ENCODE measurements at places on chromosomes 12 and 14. TPM values are rescaled to one million over a fixed set of nuclear protein-coding genes. Genes with fewer than 3 reads are reported as not detected.

ACOT4 gene
- total RNA-seq = 4.3 TPM

DNA sequence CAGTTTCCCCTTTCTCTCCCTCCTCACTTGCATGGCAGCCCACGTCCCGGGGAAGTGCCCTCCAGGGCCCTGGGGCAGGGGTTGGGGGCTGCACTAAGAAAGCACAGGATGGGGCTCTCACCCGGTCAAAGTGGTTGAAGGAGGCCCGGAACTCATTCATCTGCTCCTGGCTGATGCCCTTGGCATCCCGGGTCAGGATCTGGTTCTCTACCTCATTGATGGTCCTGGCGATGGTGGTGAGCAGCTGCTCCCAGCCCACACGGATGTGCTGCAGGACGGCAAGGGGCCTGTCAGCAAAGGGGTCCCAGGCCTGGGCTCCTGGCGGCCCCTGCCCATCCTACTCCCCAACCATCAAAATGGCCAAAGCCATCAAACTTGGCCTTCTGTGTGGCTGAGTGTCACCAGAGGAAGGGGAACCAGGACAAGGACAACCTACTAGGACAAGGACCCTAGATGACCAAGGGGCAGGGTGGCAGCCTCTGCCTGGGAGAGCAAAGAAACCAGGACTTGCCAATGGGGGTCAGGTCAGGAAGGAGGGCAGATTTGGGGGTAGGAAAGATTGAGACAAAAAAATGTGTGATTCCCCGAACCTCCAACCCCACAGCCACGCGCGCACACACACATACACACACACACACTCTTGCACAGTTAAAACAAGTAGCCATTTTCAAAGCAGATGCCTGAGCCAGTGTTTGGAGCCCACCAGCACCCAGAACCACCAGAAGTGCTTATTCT lies 87.1 kb upstream of the ZFP36L1 start:
- DNase-seq = no peak

- DNase-seq = no peak
Measured at GRCh38 chr12:111494676-111495075, 89.0 kb downstream of the SH2B3 start.

- no peak for DNase-seq
Measured at GRCh38 chr12:104420868-104421267, 35.9 kb upstream of the CHST11 start.

Measured in chondrocyte (in vitro differentiated cells).